ENCODE measurements at places on chromosomes 5 and 9.
A peak's percentile ranks its signal among the peaks of the same experiment; 100 is the strongest.

DNA sequence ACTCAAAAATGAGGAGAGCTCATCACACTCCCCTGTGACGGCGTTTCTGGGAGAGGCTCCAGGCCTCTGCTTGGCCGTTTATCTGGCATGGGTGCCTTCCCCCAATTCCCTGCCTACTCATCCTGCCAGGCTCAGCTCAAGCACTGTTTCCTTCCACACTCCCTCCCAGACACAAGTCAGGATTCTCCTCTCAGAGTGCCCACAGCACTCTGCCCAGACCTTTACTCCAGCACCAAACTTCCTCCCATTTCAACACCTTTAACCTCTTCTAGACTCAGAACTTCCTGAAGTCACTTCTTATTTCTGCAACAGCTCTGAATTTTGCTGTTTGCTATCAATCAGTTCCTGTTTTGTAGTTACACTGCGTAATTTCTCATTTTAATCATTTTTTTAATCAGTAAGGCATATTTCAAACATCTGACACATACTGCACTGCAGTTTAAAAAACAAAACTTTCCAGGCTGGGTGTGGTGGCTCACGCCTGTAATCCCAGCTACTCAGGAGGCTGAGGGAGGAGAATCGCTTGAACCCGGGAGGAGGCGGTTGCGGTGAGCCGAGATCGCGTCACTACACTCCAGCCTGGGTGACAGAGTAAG lies 16.0 kb downstream of the TRMO start:
- DNase-seq = no peak

DNA sequence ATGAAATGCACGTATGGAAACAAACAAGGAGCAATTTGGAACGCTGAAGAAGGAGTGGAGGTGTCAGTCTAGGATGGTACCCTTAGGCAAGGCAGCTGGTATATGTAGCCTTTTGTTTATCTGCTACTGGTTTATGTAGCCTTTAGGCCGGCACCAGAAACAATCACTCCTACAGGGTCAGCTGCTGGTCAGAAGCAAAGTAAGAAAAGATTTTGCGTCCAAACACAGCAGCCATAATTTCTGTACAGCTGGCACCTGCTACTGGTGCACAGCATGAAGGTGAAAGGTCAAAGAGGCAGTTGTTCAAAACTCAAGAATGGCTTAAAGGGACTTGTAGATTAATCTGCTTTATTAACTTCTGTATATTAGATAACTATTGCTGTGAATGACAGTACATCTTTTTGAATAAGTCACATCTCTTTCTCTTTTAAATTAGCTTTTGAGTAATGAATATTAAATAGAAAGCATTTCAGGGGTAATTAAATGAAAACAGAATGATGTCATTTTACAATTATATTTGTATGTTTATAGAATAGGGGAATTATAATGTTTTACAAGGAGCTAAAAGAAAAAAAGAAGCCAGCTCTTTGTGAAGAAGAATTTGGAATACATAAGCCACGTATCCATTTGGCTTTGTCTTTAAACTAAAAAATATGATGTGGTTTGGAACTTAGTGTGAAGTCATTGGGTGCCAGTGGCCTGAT lies 33.1 kb upstream of the TLX3 start:
- DNase-seq = no peak

DNA sequence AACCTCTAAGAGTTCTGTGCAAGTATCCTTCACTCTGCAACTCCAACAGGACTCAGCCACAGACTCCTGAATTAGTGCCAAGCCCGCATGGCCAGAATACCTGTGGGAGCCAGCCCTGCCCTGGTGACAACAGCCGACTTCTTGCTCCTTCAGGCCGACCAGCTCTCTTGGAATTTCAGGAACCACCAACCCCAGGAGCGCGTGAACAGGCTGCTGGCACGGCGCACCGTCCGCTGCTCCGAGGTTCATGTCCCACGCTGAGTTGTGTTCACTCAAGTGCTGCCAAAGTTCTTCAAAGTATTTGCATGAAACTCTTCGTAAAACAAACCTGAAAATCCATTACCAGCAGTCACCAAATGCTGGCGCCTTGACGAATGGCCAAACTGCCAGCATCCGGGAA lies 232.8 kb downstream of the NR2F1-AS1 start:
- no peak for DNase-seq

- no peak for DNase-seq
Observed at GRCh38 chr5:145506185-145506850, 328.8 kb downstream of the PRELID2 start.

- DNase-seq = no peak
Observed at GRCh38 chr9:90801973-90802322, 329 bp downstream of the SYK start.

DNA sequence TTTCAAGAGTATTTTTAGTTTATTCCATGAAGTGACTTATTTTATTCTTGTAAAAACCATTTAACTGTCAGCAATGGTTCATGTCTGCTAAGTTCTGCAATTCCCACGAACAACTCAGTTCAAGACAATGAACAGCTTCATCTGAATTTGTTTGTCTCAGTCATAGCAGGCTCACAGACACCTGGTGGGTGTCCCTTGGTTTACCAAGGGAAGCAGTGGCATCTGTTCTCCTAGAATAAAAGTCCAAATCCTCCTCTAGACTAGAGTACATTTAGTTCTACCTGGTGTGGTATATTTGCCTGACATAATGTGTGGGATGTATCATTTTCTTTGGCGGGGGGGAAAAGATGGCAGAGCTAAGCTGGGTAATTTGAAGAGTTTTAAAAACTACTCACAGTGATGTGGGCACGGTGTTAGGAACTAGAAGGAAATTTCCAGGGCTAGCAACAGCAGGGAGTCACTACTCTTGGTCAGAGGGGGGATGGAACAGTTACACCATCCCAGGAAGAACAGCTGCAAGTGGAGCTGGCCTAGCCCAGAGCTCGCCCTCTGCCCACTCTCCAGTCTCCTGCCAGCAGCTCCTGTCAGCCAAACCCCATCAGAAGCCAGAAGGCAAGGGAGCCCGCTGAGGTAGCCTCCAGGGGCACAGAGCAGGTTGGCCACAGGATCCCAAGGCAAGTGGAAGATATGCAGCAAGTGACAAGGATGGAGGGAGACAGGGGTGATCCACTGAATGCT lies 100.3 kb downstream of the PJA2 start:
- DNase-seq = no peak

DNA sequence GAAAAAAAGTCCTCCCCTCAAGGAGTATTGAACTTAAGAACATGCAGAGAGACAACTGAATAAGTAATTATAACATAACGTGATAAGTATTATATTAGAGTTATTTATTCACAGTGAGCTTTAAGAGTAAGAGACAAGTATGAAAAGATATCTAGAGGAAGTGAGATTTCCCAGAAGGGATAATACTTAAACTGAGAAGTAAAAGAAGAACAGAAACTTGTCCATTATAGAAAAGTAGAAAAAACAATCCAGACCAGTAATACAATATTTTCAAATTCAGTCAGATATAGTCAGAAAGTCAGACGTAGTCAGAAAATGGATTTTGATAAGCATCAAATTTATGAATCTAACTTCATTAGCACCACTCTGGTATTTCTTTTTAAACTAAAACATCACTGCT lies 613.0 kb upstream of the CCNG1 start:
- no peak for DNase-seq

DNA sequence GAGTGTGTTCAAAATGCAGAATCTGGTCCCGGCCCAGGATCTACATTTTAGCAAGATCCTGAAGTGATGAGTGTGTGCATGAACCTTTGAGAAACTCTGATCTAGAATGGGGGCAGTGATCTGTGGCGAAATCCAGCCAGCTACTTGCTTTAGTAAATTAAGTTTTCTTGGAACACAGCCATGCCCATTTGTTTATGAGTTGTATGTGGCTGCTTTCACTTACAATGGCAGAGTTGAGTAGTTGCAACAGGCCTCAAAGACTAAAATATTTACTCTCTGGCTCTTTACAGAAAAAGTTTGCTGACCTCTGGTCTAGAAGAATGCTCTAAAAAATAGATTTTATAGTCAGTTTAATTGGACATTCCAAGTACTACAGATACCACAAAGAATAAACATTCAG lies 588.3 kb downstream of the BNC2 start:
- DNase-seq = no peak

GRCh38 chr5:55230086-55230629 lies 3.0 kb upstream of the MCIDAS start:
- no peak for DNase-seq

GRCh38 chr5:8213701-8214240 lies 344.8 kb downstream of the MTRR start:
- no peak for DNase-seq

DNA sequence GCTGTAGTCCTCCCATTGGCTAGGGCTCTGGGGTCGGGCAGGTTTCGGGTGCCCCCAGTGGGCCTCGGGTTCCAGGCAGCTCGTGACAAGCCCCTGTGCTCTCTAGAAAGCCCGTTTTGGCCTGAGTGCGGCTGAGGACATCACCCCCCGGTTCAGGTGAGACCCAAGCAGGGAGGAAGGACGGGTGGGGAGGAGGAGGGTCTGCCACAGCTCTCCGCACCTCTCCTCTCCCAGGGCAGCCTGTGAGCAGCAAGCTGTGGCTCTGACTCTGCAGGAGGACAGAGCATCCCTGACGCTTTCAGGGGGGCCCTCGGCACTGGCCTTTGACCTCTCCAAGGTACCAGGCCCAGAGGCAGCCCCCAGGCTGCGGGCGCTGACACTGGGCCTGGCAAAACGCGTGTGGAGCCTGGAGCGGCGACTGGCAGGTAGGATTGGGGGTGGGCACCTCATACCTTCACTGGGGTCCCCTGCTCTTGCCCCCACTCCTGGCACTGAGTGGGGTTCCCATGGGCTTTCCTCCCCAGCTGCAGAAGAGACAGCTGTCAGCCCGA lies 672 bp downstream of the PAXX start:
- no peak for DNase-seq

GRCh38 chr9:133944746-133945135 lies 47.4 kb downstream of the VAV2 start:
- DNase-seq = peak; percentile 64

DNA sequence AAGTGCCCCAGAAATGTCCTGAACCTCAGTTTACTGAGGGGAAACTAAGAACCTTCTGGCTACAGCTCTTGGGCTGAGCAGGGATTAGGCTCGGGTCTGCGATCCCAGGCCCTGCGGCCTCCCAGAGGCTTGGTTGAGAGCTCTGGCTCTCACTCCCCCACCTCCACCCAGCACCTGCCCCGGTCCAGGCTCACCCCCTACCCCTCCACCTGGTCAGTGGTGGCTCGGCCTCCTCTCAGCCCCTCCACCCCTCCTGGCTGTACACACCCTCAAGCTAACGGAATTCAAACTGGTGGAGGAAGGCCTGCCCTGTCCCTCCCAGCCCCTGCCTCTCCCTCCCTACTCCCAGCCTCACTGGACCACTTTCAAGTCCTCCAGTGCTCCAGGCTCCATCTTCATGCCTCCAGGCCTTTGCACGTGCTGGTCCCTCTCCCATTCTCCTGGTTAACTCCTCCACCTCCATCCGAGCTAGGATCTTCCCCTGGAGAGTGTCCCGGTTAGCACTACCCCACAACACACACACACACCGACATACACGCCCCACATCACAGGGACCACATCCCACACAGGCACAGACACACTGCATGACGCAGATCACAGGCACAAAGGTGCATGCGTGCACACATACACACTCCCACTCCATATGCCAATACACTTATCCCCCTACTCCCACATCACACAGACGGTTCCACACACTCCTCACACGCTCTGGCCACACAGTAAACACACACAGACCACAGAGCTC lies 130.9 kb downstream of the C9orf50 start:
- no peak for DNase-seq

DNA sequence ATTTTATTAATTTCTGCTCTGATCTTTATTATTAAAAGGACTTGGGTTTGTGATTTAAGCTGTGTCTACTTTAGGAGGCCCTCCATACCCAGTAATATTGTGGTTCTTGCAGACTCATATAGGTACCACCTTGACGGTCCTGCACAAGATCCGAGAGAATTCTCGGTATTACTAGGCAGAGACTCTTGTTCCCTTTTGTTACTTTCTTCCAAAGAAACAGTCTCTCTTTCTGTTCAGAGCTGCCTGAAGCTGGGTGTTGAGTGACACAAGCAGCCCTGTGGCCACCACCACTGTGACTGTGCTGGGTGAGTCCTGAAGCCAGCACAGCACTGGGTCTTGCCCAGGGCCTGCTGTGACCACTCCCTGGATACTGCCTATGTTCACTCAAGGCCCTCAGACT lies 666.6 kb downstream of the SEMA5A start:
- no peak for DNase-seq

- no peak for DNase-seq
Observed at GRCh38 chr9:116940614-116941215, 253.6 kb downstream of the TRIM32 start.

DNA sequence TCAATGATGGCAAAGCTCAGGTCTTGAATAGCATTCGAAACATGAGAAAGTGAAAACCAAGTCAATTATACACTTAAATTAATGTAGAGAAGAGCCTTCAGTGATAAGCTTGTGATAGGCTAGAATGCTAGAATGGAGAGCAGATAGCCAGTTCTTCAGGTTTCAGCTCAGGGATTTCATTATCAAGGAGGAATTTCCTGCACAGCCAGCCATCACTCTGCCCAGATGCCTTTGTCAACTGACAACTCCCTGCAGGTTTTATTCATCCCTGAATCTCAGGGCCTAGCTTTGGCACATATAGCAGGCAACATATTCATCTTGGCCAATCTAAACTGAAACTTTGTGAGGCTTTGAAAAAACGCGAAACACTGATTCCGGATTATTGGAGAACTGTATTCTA lies 199.3 kb upstream of the CDH6 start:
- DNase-seq = no peak

- DNase-seq = no peak
Observed at GRCh38 chr5:54764102-54765090, 221.0 kb downstream of the ESM1 start.

DNA sequence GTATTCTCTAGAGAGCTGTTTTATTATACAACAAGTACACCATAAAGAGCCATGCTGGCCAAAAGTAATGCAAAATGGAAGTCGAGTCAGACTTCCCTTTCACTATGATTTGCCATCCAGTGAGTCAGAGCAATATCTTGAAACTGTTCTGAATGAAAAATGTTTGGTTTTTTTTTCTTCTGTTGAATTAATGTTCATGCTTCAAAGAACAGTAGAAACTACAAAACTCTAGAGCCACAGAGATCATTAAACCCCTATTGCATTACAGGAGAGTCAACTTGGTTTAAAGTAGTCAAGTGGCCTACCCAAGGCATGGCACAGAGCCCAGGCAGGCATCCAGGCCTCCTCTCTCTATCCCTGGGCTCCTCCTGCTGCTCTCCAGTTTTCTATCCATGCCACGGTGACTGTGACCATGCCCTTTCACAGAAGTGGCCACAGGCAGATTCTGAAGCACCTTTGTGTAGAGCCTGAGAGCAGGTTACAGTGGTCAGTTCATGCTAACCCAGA lies 358.9 kb downstream of the DEPDC1B start:
- DNase-seq = no peak

GRCh38 chr9:91948597-91949391 lies 1.2 kb downstream of the ROR2 start:
- no peak for DNase-seq
